ENCODE measurements at places on chromosomes 3 and 15. TPM values are rescaled to one million over a fixed set of nuclear protein-coding genes. Genes with fewer than 3 reads are reported as not detected.

CAMK2N2 gene
- polyA plus RNA-seq = not detected

PIF1 gene
- 6.8 TPM for polyA plus RNA-seq

PPM1L gene
- polyA plus RNA-seq = 8.0 TPM

RTP4 gene
- polyA plus RNA-seq = 0.99 TPM

GRAMD1C gene
- 19.7 TPM for polyA plus RNA-seq

COPS2 gene
- polyA plus RNA-seq = 115 TPM

SLC22A13 gene
- 1.7 TPM for polyA plus RNA-seq

GPR149 gene
- polyA plus RNA-seq = not detected

CFAP91 gene
- 18.8 TPM for polyA plus RNA-seq

AADACL2 gene
- not detected for polyA plus RNA-seq

CX3CR1 gene
- 4.9 TPM for polyA plus RNA-seq

POLR2H gene
- polyA plus RNA-seq = 91.3 TPM

DNA sequence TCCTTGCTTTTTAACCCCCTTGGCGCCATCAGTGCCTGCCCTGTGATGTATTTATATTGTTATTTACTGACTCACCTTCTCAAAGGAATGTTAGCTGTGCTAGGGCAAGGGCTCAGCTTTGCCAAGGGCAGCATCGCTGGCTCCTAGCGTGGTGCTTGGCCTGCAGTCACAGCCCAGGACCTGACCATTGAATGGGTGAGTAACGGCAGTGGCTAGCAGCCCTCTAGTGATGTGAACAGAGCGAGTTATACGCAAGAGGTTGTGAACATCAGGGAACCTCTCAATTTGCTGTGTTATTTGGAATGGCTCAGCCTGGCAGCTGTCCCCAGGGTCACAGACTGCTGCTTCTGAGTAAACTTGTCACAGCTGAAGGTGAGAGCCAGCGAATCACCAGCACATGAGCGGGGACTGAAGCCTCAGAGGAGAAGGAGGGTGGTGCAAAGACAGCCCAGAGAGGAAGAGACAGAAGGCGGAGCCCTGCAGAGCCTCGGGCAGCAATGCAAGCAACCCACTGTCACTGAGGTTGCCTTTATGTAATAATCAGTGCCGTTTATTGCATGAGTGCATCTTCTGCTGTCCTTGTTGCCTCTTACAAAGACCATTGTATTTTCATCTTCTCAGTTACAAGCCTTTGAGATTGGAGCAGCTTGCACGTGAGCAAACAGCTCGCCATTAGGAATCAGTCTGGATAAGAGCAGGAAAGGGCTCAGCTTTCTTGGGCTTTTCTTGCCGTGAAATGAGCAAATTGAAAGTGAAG lies 158.3 kb downstream of the SLCO3A1 start:
- no peak for DNase-seq

DNA sequence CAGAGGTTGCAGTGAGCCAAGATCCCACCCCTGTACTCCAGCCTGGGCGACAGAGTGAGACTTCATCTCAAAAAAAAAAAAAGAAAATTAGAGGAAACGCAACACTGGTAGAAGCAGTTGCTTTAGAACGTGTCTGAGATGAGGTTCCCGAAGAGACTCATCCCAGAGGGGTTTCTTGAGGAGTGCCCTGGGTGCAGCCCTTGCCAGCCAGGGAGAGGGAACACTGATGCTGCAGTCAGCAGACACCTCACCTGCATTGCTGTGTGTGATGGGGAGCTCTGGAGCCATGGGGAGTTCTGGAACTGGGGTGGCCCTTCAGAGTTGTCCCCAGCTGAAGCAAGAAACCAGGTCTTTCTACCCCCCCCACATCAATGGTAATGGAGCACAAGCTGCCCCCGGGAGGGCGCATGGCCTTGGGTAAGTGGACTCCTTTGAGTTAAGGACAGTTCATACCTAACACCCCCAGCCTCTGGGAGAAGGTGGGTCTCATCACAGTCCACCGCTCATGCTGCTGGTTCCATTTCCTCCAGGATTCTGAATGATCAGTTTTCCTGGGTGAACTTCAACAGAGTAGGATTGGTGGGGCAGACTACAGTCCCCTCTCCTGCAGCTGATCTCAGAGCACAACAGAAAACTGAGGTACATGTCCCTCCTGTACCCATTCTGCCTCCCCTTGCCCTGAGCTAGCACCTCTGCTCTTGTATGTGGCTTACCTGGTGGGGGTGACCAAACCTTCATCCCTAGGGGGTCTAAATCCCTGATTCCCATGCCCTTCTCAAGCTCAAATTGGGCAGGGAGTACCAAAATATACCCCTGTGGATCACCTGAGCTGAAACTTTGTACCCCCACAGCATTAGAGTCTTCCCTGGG lies 18.7 kb upstream of the LRRC2 start:
- DNase-seq = no peak

- DNase-seq = no peak
These were observed 723.9 kb upstream of the ALCAM start for GRCh38 chr3:104642827-104643226.

- DNase-seq = no peak
These were observed 198.4 kb downstream of the LPP start for GRCh38 chr3:188352196-188352927.

DNA sequence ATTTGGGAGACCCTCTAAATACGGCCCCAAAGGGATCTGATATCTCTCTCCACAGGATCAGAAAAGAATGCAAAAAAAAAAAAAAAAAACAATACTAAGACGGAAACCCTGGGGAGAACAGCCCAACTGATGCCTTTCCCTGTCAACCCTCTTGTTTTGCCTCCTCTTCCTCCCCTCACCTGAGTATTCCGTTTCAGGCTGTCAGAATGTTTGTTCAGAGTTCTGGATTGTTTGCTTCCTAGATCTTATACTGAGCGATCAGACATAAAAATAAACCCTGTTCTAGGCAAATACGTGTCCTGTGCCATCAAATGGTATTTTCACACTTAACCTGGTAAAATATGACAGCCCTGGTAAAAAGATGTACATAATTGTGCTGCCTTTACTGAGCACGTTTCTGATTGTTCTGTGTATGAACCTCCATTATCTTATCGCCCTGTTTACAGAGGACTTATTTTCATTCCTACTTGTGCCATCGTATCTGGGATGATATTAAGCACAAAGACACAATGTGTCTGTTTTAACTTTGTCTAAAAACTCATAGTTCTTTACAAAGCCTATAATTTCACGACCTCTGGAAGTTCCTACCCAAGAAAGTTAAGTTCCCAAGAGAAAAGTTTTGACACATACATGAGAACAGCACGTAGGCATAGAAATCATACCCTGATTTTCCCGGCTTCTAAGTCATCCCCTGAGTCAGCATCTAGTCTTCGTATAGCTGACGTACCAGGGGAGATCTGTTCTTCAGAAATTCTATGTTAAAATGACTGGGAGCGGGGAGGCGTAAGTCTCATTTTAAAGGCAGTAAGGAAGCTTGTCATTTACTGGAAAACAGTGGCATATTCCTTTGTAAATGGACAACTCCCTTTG lies 856 bp downstream of the ZBTB38 start:
- no peak for DNase-seq

GRCh38 chr3:121663171-121663847 lies 2.6 kb upstream of the HCLS1 start:
- DNase-seq = no peak

- DNase-seq = no peak
These were observed 37.1 kb downstream of the TMEM158 start for GRCh38 chr3:45188719-45189659.

DNA sequence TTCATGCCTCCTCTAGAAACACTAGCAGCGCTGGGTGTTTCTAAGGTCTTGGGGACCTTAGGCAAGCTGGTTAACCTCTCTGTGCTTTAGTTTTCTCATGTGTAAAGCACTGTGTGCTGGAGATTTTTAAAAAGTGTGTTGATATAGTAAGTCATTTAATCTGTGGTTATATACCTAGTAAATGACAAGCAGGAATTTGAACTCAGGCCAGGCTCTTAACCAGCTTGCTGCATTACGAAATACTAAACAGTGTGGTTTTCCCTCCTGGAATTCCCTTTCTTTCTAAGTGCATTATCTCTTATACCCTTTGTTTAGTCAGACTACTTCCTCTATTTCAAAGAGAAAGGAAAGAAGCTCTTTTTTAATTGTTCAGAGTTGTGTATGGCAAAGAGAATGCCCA lies 26.5 kb downstream of the NEO1 start:
- no peak for DNase-seq

GRCh38 chr15:60871731-60872130 lies 357.4 kb downstream of the RORA start:
- no peak for DNase-seq

DNA sequence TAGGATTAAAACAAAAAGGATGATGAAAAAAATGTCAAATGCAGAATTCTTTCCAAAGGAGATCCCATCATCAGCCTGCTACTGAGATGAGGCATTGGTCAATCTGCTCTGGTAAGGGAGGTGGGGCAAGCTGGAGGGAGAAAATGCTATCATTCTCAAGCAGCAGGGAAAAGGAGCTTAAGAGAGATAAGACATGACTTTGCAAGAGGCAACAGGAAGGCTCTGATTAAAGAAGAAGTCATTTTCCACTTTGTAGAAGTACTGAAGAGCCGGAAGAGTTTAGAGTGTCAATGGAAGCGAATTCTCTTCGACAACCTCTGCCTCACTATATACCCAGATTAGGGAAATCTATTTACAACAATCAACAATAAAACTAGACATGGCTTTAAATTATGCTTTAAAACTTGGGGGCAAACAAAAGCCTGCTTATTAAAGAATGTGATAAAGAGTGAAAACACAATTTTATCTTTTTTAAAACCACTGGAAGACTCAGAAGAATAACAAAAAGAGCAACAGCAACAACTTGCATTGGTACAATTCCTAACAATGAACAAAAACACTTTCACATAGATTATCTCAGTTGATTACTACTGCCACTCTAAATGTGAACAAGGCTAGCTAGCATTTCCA lies 81.8 kb upstream of the NANOGP8 start:
- DNase-seq = no peak

DNA sequence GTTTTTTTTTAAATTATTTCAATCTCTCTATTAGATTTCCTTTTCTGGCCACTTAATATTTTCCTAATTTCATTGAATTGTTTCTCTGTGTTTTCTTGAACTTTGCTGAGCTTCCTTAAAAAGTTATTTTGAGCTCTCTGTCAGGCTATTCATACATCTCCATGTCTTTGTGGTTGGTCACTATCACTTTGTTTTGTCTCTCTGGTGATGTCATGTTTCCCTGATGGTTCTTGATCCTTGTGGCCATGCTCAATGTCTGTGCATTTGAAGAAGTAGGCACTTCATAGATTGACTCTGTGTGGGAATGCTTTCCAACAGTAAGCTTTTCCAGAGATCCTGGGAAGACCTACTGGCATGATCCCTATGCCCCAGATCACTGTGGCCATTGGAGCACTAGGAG lies 18.6 kb downstream of the CD200R1 start:
- no peak for DNase-seq

- DNase-seq = no peak
These were observed 13.5 kb upstream of the DAZL start for GRCh38 chr3:16618721-16619120.

GRCh38 chr3:57893668-57894067 lies 114.6 kb upstream of the FLNB start:
- no peak for DNase-seq

GRCh38 chr3:192835818-192836815 lies 81.5 kb downstream of the MB21D2 start:
- no peak for DNase-seq

GRCh38 chr3:49805897-49806701 lies 3.0 kb downstream of the INKA1 start:
- DNase-seq = peak; percentile 74

DNA sequence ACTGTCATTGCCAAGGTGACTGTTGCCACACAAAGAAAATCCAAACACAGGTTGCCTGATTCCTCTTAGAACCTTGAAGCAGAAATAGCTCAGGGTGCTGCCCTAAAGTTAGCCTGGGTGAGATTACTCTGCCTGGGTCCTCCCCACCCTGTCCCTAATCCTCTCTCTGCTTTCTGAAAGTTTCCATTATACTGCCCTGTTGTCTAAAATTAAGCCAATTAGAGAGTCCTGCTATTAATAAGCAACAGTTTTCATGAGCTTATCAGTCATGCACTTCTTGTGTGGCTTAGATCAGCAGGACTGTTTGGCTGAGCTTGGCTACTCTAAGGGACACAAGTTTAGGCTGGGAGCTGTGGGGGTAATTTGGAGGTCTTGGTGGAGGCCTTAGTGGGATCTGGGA lies 334.7 kb upstream of the LRRFIP2 start:
- no peak for DNase-seq

DNA sequence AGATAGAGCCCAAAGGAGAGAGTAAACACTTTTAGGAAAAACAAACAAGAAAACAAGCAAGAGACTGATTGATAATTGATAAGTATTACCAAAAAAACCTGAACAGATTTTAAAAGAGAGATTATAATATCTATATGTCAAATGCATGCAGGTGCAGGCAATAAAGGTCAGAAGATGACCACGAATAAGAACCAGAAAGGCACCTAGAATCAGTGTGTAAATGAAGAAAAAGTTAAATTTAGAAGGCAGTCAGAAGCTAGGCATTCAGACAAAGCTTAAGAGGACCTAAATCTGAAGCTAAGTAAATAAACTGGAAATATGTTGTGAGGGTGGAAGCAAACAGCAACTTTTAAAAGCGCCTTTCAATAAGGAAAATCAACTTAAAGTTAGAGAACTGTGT lies 16.3 kb downstream of the IQCB1 start:
- no peak for DNase-seq

- no peak for DNase-seq
These were observed 36.8 kb upstream of the CCDC50 start for GRCh38 chr3:191292243-191293015.

DNA sequence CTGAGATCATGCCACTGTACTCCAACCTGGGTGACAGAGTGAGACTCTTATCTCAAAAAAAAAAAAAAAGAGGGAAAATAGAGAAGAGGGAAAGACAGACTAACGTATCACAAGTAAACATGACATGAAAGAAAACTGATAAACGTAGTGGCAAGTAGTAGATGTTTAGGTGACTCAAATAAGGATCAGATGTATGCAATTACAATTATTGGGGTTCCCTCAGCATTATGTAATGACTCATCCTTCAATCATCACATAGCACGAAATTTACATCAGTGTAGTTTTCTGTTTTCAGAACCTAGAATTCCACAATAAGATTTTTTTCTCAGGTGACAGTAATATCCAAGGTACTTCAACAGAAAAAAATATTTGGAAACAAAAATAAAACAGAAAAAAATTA lies 46.6 kb downstream of the DPP8 start:
- no peak for DNase-seq

DNA sequence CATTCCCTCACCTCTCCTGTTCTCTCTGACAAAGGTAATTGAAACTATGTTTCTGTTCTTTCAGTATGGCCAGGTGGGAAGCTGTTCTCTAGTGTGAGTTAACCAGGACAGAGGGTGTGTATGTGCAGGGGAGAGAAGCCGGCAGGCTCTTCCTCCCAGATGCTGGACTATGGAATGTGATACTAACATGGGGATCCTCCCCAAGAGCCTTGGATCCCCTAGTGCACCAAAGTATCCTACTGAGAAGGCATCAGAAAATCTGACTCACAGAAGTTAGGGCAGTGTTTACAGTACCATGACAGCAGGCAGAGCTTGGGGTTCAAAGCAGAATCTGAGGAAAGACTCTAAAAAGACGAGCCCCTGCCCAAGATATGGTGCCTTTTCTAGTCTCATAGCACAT lies 123.1 kb downstream of the APBA2 start:
- no peak for DNase-seq

All from right renal cortex interstitium (tissue), 3 donors.